CD8-positive, alpha-beta memory T cell (primary cell): ENCODE measurements at places on chromosomes 7 and 10.

GRCh38 chr10:130054021-130054420, 56.6 kb downstream of the C10orf143 start:
- no peak overlapping the region for H3K27ac ChIP-seq
- H3K27me3 ChIP-seq = no peaks in the 10 kb centered on the region
- H3K4me3 ChIP-seq = no peak overlapping the region
- H3K36me3 ChIP-seq = no peaks in the 10 kb centered on the region
- H3K4me1 ChIP-seq = no peaks in the 10 kb centered on the region

GRCh38 chr7:116164552-116165306, 45.6 kb upstream of the TES start:
- H3K4me1 ChIP-seq = peaks cover 6% of the 10 kb centered on the region
- H3K27ac ChIP-seq = no peak overlapping the region
- no peak for DNase-seq
- no peaks in the 10 kb centered on the region for H3K27me3 ChIP-seq

- H3K4me3 ChIP-seq = no peak overlapping the region
- H3K27ac ChIP-seq = no peak overlapping the region
- no peaks in the 10 kb centered on the region for H3K4me1 ChIP-seq
- no peak for DNase-seq
These were observed 79.3 kb upstream of the MDFIC start for GRCh38 chr7:114842551-114843065.

GRCh38 chr7:91264924-91265681, 870 bp downstream of the FZD1 start:
- DNase-seq = no peak
- H3K27me3 ChIP-seq = peaks cover 10% of the 10 kb centered on the region
- H3K27ac ChIP-seq = no peak overlapping the region
- no peaks in the 10 kb centered on the region for H3K4me1 ChIP-seq
- H3K4me3 ChIP-seq = no peak overlapping the region

GRCh38 chr10:79378383-79378646, 31.0 kb downstream of the PPIF start:
- no peaks in the 10 kb centered on the region for H3K36me3 ChIP-seq
- no peaks in the 10 kb centered on the region for H3K27me3 ChIP-seq
- no peak overlapping the region for H3K4me3 ChIP-seq
- peaks cover 5% of the 10 kb centered on the region for H3K4me1 ChIP-seq
- DNase-seq = no peak

DNA sequence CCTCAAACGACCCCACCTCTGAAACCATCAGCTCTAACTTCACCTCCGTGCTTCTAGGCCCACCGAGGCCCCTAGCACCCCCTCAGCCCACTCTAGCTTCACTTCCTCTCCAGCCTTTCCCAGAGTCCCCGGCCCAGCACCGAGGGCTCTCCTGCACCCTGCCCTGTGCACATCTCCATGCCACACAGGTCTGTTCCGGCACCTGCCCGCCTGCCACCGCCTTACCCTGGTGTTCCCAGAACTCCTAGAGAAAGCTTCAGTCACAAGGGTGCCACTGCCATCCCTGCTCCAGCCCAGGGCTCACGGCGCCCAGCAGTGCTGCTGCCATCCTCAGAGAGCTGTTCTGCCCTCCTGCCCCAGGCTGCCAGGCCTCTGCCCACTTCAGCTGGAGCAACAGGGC, 61.3 kb upstream of the INSIG1 start:
- H3K27me3 ChIP-seq = no peaks in the 10 kb centered on the region
- no peaks in the 10 kb centered on the region for H3K4me1 ChIP-seq
- DNase-seq = no peak
- no peak overlapping the region for H3K4me3 ChIP-seq
